Esophagus muscularis mucosa (tissue), 4 donors: ENCODE measurements at places on chromosomes 1 and 21.

- H3K27me3 ChIP-seq, result no peaks in the 10 kb centered on the region
- H3K4me1 ChIP-seq, result no peaks in the 10 kb centered on the region
- no peak for DNase-seq
- H3K4me3 ChIP-seq, result no peak overlapping the region
Measured at GRCh38 chr1:36925251-36925650, 109.1 kb downstream of the GRIK3 start.

DNA sequence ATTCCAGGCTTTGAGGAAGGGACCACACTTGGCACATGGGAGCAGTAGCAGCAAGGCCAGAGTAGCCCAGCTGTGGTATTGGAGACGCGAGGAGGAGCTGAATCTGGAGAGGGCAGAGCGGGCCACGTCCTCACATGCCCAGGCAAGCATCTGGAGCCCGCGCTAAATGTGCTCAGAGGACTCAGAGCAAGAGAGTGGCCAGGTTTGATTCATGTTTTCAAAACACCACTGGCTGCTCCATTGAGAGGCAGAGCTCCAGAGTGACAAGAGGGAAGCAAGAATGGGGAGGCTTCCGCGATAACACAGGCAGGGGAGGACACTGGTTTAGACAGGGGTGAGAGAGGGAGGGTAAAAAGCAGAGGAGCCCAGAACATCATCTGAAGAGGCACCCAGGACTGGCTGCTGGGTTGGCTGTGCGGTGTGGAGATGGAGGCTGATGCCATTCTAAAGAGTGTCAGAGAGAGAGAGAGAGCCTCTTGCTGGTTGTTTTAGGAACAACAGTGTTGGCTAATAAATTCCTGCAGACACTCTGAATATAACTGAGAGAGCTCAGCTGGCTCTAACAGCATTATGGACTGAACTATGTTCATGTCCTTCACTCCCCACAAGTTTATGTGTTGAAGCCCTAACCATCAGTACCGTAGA, 32.3 kb downstream of the RCAN1 start:
- DNase-seq, result no peak
- no peaks in the 10 kb centered on the region for H3K36me3 ChIP-seq
- H3K4me1 ChIP-seq, result peaks cover 37% of the 10 kb centered on the region
- H3K4me3 ChIP-seq, result no peak overlapping the region

- no peaks in the 10 kb centered on the region for H3K27me3 ChIP-seq
- no peak for DNase-seq
- H3K27ac ChIP-seq, result peak overlapping the region; percentile 74
- H3K4me3 ChIP-seq, result no peak overlapping the region
- peaks cover 23% of the 10 kb centered on the region for H3K4me1 ChIP-seq
- peaks cover 15% of the 10 kb centered on the region for H3K36me3 ChIP-seq
Measured at GRCh38 chr1:221706876-221707582, 34.9 kb downstream of the DUSP10 start.

GRCh38 chr1:203340112-203340790, 10.7 kb downstream of the FMOD start:
- no peak for DNase-seq
- no peak overlapping the region for H3K4me3 ChIP-seq

DNA sequence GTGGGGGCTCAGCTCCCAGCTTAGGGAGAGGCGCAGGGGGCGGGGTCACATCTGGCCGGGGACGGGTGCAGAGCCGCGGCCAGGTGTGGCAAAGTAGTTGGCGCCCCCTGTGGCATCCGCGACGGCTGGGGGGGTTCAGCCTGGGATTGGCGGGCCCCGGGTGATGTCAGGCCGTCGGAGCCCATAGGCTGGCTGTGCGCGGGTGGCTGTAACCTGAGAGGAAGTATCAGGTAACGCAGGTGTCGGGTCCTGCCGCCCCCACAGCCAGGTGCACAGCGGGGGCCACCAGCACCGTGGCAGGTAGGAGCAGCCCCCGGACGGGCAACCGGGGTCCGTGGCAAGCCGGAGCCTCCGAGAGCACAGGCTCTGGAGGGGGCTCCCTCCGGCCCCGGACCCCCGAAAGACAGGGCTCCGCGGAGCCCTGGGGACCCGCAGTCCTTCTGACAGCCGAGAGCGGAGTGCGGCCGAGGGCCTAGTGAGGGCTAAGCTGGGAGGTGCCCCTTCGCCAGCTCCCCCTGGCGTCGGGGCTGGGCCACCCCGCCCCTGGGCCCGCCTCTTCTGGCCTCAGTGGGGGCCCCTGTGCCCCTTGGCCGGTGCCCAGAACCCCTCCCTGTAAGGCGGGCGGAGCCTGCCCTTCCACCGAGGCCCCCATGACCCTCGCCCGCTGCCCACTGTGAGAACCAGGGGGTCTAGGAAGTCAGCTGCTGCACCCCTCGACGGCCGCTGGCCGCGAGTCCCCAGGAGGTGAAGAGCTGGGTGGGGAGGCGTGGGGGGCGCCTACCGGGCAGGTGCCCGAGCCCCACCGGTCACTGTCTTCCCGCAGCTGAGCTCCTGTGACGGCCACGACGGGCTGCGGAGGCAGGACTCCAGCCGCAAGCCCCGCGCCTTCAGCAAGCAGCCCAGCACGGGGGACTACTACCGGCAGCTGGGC, 17.9 kb downstream of the TNFRSF25 start:
- no peaks in the 10 kb centered on the region for H3K36me3 ChIP-seq
- peaks cover 96% of the 10 kb centered on the region for H3K27me3 ChIP-seq
- H3K27ac ChIP-seq, result no peak overlapping the region
- H3K4me1 ChIP-seq, result peaks cover 28% of the 10 kb centered on the region
- no peak for DNase-seq

DNA sequence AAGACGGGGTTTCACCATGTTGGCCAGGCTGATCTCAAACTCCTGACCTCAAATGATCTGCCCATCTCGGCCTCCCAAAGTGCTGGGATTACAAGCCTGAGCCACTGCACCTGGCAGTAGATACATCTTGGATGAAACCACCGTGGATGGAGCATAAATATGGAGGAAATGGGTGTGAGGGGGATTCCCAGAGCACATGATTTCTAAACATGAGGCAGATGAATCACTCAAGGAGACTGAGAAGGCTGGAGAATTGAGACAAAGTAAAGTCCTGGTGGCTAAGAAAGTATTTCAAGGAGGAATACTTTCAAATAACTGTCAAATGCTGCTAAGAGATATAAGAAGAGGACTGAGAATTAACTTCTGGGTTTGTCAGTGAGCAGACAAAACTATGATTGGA, 5.4 kb upstream of the PGBD5 start:
- no peaks in the 10 kb centered on the region for H3K27me3 ChIP-seq
- H3K36me3 ChIP-seq, result no peaks in the 10 kb centered on the region
- H3K27ac ChIP-seq, result no peak overlapping the region
- DNase-seq, result no peak
- H3K4me1 ChIP-seq, result peaks cover 5% of the 10 kb centered on the region

- H3K27me3 ChIP-seq, result no peaks in the 10 kb centered on the region
- H3K4me3 ChIP-seq, result no peak overlapping the region
- H3K4me1 ChIP-seq, result peaks cover 18% of the 10 kb centered on the region
- no peaks in the 10 kb centered on the region for H3K36me3 ChIP-seq
Measured at GRCh38 chr1:54551891-54552290, 3.9 kb downstream of the ACOT11 start.

DNA sequence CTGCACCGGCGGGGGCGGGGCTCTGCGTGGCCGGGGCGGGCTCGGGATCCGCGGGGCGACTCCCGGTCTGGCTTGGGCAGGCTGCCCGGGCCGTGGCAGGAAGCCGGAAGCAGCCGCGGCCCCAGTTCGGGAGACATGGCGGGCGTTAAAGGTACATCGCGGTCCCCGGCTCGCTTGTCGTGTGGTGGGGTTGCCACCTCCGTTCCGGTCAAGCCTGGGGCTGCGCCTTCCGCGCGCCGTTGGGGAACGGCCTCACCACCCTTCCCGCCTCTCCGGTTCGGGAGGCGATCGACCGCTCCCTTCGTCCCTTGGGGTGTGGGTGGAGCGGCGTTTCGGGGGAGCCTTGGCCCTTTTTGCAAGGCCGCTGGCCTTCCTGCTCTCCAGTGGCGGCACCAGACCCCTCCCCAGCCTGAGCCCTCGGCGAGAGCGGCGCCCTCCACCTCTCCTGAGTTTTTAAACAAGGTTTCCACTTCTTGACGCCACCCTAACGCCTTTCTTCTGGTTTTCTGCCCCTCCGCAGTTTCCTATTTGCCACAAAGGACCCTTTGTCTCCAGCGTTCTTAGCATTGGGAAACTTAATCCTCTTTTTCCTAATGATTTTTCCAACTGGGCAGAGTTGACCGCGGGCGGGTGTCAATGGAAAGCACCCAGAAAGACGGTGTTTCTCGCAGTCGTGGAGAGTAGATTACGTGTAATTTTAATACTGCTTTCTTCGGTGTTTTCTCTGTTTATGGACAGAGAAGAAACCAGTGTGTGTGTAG, at the start of the genes LEPR and LEPROT:
Gene LEPR, plus strand, starts transcription at position 79 of the 761 bp plus-strand sequence. CDS start 144,898 bp downstream, outside the sequence.
Gene LEPROT, plus strand, starts transcription at position 79 of the 761 bp plus-strand sequence. Its CDS starts 57 bp downstream, at position 136.
- H3K4me3 ChIP-seq, result peak within 1 kb of the TSS; percentile 82
- H3K36me3 ChIP-seq, result peaks cover 4% of the 10 kb centered on the region
- H3K4me1 ChIP-seq, result peaks cover 14% of the 10 kb centered on the region
- H3K27ac ChIP-seq, result peak within 1 kb of the TSS; percentile 98
- DNase-seq, result no peak

- H3K4me3 ChIP-seq, result no peak overlapping the region
- H3K27ac ChIP-seq, result no peak overlapping the region
- no peak for DNase-seq
- H3K27me3 ChIP-seq, result no peaks in the 10 kb centered on the region
- H3K4me1 ChIP-seq, result no peaks in the 10 kb centered on the region
Measured at GRCh38 chr1:159428536-159428935, 3.5 kb upstream of the OR10J4 start.

- no peak for DNase-seq
- H3K27ac ChIP-seq, result no peak overlapping the region
- H3K36me3 ChIP-seq, result no peaks in the 10 kb centered on the region
- no peaks in the 10 kb centered on the region for H3K4me1 ChIP-seq
- H3K27me3 ChIP-seq, result peaks cover 16% of the 10 kb centered on the region
Measured at GRCh38 chr1:208289716-208290115, 45.5 kb upstream of the PLXNA2 start.

- DNase-seq, result no peak
- H3K27ac ChIP-seq, result no peak overlapping the region
- no peaks in the 10 kb centered on the region for H3K27me3 ChIP-seq
- peaks cover 2% of the 10 kb centered on the region for H3K4me1 ChIP-seq
- H3K36me3 ChIP-seq, result no peaks in the 10 kb centered on the region
Measured at GRCh38 chr1:203453016-203453415, 22.6 kb upstream of the PRELP start.

- no peak overlapping the region for H3K4me3 ChIP-seq
- peaks cover 1% of the 10 kb centered on the region for H3K4me1 ChIP-seq
- H3K36me3 ChIP-seq, result no peaks in the 10 kb centered on the region
- H3K27ac ChIP-seq, result no peak overlapping the region
Measured at GRCh38 chr1:167126317-167126716, 32.4 kb downstream of the STYXL2 start.

- H3K36me3 ChIP-seq, result peaks cover 76% of the 10 kb centered on the region
- no peaks in the 10 kb centered on the region for H3K27me3 ChIP-seq
- no peaks in the 10 kb centered on the region for H3K4me1 ChIP-seq
Measured at GRCh38 chr1:21696931-21697330, 27.8 kb upstream of the RAP1GAP start.

DNA sequence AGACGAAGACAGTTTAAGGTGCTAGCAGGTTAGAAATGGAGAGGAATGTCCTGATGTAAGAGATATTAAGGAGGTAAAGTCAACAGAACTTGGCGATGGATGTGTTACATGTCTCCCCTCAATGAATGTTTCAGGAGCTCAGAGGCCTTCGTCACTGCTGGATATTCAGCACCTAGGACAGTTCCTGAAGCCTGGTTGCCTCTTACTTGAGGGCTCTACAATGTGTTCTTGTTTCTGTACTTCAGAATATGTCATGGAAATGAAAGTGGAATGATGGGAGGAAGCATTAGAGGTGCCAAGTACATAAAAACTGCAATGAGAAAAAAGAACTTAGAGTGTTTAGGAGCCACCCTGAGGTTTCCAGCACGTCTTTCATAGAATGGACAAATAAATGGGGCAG, 17.7 kb downstream of the TNR start:
- no peak overlapping the region for H3K27ac ChIP-seq
- H3K36me3 ChIP-seq, result no peaks in the 10 kb centered on the region
- no peaks in the 10 kb centered on the region for H3K4me1 ChIP-seq
- H3K27me3 ChIP-seq, result no peaks in the 10 kb centered on the region
- no peak for DNase-seq
- no peak overlapping the region for H3K4me3 ChIP-seq

GRCh38 chr1:86061551-86061990, 95.0 kb downstream of the COL24A1 start:
- no peak overlapping the region for H3K4me3 ChIP-seq
- H3K27me3 ChIP-seq, result no peaks in the 10 kb centered on the region
- no peaks in the 10 kb centered on the region for H3K4me1 ChIP-seq
- no peak for DNase-seq
- no peaks in the 10 kb centered on the region for H3K36me3 ChIP-seq
- no peak overlapping the region for H3K27ac ChIP-seq

- peaks cover 35% of the 10 kb centered on the region for H3K36me3 ChIP-seq
- peak overlapping the region; percentile 3 for H3K27ac ChIP-seq
- DNase-seq, result no peak
- no peaks in the 10 kb centered on the region for H3K27me3 ChIP-seq
- H3K4me3 ChIP-seq, result no peak overlapping the region
Measured at GRCh38 chr1:35554266-35555211, 2.7 kb downstream of the KIAA0319L start.

DNA sequence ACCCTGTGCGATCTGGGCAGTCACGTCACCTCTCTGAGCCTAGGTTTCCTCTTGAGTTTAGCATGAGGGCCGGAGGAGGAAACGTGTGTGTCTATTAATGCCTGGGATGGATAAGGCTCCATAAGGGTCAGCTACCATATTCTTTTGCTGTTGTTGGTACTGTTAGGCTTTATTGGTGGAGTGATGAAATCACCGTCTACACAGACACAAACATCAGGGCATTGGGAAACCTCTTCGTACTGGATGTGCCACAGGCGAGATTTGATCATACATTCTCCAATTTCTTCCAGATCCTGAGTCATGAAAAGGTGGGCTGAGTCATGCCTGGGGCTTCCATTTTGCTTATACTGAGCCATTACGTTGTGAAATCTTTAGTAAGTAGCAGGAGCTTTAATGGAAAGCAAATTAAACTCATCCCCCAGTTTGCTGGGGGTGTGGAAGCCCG, 24.9 kb upstream of the GRHL3 start:
- H3K4me1 ChIP-seq, result peaks cover 29% of the 10 kb centered on the region
- no peak for DNase-seq
- peak overlapping the region; percentile 52 for H3K27ac ChIP-seq
- no peaks in the 10 kb centered on the region for H3K36me3 ChIP-seq
- no peaks in the 10 kb centered on the region for H3K27me3 ChIP-seq
- H3K4me3 ChIP-seq, result no peak overlapping the region
